Peyer's patch (tissue), 4 donors: ENCODE measurements at places on chromosomes 7 and 10. TPM values are rescaled to one million over a fixed set of nuclear protein-coding genes. Genes with fewer than 3 reads are reported as not detected.

The HHEX gene
- total RNA-seq, result 40.4 TPM

DNA sequence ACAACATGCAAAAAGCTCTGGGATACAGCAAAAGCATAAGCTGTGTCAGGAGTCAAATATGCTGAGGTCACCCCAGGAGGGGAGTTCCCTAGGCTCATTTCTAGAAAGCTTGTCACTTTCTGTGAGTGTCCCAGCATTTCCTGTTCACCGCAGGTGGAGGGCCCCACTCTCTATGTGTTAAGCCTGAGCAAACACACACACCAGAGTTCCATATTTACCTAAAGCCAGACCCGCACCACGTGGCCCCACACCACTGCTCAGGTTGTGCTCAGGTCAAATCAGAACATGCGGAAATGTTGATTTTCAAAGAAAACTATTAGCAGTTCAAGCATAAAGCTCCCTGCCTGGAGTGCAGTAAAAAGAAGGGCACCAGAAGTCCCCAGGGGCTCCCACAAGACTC lies 259.6 kb upstream of the PPP2R2D start:
- no peak for DNase-seq

DNA sequence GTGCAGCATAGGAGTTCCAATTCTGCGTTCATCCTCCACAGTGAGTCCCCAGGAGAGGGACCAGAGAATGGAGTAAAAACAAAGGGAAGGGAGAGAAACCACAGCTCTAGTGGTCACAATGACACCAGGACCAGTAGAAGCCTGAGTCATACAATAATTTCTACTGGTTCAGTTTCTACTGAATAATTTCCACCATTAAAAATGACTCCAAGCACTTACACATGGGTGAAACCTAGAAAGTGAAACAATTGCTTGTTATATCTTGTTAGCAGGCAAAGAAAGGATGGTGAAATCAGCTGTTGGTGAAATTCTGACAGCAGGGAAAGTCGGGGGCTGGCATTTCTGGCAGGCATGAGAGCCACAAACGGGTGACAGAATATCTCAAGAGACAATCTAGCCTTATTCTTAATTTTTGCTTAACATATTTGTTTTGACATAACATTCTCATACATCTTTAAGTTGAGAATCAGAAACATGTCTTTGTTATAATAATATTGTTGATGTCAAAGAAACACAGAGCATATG lies 1065.8 kb upstream of the C7orf33 start:
- no peak for DNase-seq

- DNase-seq, result no peak
These were observed 29.2 kb downstream of the ANXA8 start for GRCh38 chr10:47454780-47455058.

- DNase-seq, result no peak
These were observed 71.6 kb upstream of the ZNF746 start for GRCh38 chr7:149569025-149569725.

DNA sequence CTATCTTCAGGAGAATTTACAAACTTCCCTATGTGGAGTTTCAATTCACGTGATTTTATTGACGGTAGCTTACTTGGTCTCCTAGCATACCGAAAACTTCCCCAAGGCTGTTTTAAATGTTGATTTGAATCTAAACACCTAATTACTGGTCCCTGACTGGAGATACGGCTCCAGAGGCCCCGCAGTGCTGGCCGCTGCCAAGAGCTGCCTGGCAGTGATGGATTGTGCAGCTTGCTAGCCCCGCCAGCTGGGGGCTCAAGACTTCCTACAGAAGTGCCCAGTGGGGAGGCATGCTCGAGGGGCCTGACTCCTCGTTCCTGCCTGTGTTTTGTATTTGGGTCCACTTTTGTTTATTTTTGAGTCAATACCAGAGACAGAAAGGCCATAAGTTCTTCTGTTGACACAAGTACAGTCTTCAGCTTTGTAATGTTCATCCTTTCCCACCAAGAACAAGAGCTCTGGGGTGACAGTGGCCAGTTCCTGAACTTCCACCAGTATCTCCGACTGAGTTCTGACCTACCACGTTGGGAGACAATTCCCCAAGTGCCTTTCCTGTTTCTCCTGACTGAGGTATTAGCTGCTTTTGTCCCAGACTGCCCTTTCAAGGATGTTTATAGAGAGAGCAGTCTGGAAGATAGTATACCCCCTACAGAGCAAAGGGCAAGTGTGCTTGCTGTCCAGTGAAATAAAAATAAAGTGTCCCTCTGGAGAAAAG lies 80.7 kb upstream of the CXCL12 start:
- DNase-seq, result no peak

GRCh38 chr7:45569290-45569685 lies 4.9 kb upstream of the ADCY1 start:
- DNase-seq, result no peak

- DNase-seq, result no peak
These were observed 64.3 kb upstream of the CCDC6 start for GRCh38 chr10:59970396-59971368.

DNA sequence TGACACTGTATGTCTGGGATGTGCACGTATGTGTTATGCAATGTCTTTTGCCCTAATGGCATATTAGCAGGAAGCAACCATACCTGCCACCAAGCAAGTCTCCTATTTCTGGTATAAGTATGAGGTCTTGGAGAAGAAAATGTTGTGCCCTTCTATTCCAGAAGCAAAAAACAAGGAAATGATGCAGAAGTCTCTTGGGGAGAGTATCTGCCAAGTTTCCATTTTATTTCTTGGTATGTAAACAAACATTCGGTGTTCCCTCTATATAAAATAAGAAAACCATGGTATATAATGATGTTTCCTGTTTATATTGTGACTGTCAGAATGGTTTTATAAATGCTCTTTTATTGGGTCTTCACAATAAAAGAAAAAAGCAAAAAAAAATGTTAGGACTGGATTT lies 19.3 kb upstream of the MYO3A start:
- DNase-seq, result no peak

The GLUD1 gene
- 116 TPM for total RNA-seq

DNA sequence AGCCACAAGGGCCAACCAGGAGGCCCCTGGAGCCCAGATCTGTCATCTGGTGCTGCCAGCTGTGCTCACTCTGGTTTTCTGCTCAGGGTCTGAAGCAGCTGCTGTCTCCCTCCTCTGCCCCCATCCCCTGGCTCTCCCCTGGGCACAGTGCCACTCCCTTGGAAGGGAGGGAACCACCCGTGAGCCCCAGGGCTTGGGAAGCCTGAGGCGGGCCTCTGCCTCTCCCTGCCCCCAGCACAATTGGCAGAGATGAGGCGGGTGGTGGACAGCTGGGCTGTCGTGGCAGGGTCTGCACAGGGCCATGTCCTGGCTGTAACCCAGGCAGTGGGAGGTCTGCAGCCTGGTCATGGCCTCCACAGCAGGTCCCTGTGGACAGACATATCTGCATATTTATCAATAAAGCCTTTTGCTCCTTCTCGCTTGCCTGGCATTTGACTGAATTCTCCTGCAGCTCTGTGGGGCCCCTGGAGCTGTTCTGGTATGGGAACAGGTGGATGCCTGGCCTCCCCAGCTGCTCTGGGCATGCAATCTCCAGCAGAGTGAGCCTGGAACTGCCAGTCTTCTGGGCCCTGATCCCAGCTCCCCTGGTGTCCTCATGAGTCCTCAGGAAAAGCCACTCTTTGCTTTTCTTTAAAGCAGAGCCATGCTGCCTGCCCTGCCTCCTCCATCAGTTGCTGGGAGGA lies 1.6 kb upstream of the ANKRD2 start:
- no peak for DNase-seq

DNA sequence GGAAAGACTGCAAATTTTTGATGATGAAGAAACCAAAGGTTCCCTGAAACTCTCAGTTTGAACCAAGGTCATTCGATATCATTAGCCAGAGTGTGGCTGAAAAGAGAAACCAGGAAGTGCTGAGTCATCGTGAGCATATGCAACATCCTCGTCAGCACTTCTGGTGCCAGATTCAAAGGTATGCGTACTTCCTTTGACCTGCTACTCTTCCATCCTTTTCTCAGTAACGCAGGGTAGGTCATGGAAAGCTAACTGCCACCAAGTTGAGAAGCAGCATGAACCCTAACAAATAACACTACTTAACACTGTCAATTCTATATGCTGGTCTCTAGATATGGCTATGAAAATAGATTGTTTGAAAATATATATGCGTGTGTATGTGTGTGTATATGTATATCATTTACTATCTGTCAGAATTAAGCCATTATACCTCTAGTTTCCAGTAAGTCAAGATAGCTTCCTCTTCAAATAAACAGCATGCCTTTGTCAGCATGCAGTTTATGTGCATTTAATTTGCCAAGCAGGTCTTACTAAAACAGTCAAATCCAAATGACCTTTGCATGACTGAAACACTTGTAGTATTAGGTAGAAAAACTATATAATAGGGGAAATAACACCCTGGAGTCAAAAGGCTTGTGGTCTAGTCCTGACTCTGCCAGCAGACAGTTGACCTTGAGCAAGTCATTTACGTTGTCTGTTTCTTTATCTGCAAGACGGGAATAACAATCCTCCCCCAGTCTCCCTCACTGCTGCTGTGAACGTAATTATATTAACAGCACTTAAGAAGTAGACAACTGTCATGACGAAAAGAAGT lies 26.4 kb downstream of the CDK6 start:
- peak; percentile 87 for DNase-seq

The CPED1 gene
- total RNA-seq, result 4.4 TPM

DNA sequence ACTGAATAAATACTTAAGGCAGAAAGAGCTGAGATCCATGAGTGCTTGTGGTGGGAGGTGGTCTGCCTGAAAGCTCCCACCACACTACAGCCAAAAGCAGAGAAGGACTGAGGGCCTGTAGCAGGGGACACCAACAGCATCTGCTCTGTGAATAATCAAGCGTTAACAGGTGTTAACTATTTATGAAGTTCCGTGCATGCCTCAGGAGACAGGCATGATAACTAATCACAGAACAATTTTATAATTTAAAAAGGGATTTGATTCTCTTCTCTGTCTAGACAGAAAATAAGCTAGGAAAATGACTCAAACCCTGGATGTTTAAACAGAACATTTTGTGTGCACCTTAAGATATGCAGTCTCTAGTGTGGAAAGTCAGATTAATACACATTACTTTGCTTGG lies 61.5 kb upstream of the GHITM start:
- DNase-seq, result no peak

DNA sequence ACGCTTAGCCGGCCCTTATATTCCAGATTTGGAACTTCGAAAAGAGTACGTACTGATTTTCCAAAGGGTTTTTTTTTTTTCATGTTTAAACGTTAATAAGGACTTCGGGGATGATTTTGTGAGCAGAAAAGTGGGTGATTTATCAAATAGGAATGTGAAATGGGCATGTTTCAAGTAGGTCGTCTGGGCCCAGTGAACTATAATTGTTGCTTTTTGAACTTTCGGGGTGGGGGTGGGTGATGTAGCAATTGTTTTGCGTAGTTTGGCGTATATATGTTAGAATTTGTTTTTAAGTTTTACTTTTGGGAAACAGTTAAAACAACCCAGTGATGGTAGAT lies 299 bp upstream of the PBLD start:
- no peak for DNase-seq

The PLAC9 gene
- total RNA-seq, result 7.4 TPM

The ACSL5 gene
- total RNA-seq, result 133 TPM

DNA sequence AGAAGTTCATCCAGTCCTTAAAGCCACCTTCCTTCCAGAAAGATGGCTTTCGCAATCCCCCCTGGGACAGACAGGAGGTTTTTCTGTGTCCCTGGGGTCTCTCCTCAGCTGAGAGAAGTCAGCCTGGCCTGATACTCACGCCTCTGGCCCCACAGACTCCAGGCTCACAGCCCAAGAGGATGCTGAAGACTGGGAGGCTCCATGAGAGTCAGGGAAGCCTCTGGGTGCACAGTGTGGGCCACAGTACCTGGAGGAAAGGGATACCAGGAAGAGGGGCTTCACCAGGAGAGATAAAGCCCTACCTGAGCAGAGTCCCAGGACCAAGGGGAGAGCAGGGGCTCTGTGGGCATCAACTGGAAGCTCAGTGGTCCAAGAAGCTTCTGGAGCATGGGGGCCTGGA lies 324.4 kb downstream of the GRID1 start:
- no peak for DNase-seq

DNA sequence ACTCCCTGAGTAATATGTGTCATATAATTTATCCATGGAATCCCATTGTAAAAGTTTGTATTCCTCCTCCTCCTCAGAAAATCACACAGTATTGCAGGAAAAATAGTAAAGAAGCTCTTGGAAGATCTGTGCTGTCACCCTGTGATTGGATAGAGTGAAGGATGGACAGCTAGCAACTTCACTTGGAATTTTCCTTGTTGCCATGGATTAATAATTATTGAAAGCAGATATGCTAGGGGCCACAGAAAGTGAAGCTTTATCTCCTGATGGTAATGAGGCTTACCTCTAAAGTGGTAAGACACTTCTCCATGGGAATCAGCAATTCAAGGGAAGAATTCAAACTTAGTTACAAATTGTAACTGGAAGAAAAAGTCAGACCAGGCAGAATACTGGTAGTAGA lies 48.8 kb downstream of the PHYHIPL start:
- DNase-seq, result no peak

The DMTF1 gene
- 221 TPM for total RNA-seq

The SVOPL gene
- total RNA-seq, result not detected

The STAMBPL1 gene
- 99.9 TPM for total RNA-seq

DNA sequence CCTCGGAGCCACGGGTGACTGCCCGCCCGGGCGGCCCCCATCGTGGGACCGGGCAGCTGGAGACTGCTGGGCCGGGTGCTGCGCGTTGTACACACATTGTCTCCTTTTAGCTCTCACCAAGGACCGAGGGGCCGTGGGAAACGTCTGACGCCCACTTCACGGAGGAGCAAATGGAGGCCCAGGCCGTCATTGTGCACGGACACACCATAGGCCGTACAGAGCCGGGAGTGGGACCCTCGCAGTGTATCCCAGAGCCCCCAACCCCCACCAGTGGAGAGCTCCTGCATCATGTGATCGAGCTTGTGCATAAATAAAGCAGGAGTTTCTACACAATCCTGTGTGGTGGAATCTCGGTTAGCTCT lies 722 bp downstream of the DENND10 start:
- no peak for DNase-seq

The EVX1 gene
- not detected for total RNA-seq

The ARHGEF35 gene
- 8.3 TPM for total RNA-seq

- DNase-seq, result no peak
These were observed 267.2 kb downstream of the DIP2C start for GRCh38 chr10:422241-422640.

The ANXA8 gene
- total RNA-seq, result not detected

The LIPJ gene
- total RNA-seq, result not detected

DNA sequence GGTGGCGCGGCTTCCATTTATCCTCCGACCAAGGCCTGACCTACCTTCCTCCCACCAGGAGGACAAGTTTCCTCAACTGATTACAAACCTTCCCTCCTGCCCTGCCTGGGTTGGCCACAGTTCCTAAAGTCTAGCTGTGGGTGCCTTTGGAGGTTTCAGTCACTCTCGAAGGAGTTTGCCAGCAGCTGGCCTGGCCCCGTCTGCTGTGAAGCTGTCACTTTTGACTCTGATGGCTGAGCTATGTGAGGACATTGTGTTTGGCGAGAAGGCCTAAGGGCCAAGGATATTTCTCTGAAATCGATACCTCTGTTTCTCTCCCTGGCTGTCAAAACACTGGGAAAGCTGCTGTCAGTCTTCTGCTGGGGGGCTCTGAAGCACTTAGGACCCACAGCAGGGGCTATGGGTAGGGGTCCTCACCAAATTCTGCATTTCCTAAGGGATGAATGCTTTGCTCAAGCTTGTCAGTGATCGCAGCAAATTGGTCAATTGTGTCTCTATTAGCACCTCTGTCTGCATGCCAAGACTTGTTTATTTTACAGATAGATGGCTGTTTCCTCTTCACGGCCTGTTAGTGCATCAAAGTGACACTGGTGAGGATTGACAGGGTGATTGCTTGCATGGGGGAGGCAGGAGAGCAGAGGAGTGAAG lies 31.9 kb upstream of the SAMD8 start:
- DNase-seq, result no peak

The LBX1 gene
- total RNA-seq, result not detected

GRCh38 chr7:103594186-103594585 lies 148.2 kb upstream of the SLC26A5 start:
- no peak for DNase-seq
